Activated naive CD8-positive, alpha-beta T cell treated with anti-CD3 and anti-CD28 coated beads for 36 hours (primary cell): ENCODE measurements at places on chromosomes 3 and 15.
A peak's percentile ranks its signal among the peaks of the same experiment; 100 is the strongest.

DNA sequence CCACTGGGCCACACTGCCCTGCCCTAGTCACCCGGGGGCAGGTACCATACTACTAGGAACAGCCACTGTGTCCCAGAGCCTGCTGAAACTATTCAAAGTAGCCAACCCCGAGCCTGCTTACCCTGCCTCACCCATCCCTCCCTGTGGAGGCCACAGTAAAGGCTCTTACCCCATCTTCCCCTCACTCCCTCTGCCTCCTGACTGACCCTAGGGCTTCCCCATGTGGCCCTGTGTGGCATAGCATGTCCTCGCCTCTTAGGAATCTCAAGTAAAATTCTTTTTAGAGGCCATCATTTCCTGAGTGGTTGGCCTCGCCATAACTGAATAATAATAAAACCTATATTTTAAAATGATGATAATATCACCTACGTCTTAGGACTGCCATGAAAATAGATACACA, 112.2 kb upstream of the SLC6A11 start:
- DNase-seq: no peak

DNA sequence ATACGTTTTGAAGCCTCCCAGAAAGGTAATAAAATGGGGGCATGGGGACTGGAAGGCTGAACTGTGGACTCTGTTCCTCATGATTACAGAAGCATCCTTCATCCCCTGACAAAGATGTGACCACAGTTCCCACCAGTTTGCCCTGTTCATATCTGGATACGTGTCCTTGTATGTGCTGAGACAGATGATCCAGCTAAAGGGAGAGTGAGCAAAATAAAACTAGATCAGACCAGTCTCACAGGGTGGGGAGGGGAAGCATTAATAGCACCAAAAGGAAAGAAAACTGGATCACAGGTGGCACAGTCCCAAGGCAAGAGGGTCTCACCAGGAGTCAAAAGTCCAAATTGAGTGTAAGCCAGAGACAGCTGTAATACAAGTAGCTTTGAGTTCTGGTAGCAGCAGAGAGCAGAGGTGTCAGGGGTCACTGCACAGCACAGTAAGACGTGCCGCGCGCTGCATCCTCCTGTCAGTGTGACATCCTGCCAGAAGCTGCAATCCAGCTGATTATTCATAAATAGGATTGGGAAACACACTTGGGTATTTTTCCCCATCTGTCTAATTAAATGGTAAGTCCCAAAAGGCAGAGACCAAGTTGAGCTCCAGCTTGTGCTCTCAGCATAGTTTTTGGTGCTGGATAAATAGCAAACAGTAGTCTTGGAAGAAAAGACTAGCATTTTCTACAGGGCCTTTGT, 560.0 kb upstream of the CFAP20DC start:
- no peak for DNase-seq

DNA sequence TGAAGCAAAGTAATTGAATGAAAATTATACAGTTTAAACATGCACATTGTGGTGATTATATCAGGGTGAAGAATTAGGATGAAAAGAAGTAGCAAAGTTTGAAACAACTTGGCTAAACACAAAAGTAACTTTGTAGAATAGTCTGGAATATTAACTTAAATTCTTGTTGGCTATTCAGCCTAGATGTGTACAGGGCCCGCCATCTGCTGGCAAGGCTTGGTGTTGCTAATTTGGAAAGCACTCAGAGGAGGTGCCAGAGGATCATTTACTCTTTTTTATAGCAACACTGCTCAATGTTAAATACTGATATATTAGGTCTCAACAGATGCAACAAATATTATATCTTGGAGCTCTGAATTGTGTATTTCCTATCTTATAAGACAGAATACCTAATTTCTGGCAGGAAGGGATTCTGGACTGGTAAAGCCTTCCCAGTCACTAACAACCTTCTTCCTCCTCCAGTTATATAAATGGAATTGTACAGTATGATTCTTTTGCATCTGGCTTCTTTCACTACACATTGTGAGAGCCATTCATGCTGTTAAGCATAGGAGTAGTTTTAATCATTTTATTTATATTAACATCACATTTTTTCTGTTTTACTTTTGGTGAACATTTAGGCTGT, 36.1 kb downstream of the TTC23 start:
- DNase-seq: peak; percentile 53

- DNase-seq: no peak
These were observed 129.8 kb downstream of the PPM1L start for GRCh38 chr3:160885791-160886286.

- DNase-seq: no peak
These were observed 3.1 kb downstream of the TSPAN3 start for GRCh38 chr15:77067691-77068367.

GRCh38 chr3:164679245-164679644, 399.1 kb downstream of the SI start:
- no peak for DNase-seq

GRCh38 chr3:136994772-136995516, 37.2 kb downstream of the IL20RB start:
- DNase-seq: no peak

- DNase-seq: no peak
These were observed 85.9 kb upstream of the PLXNA1 start for GRCh38 chr3:126896968-126897367.

DNA sequence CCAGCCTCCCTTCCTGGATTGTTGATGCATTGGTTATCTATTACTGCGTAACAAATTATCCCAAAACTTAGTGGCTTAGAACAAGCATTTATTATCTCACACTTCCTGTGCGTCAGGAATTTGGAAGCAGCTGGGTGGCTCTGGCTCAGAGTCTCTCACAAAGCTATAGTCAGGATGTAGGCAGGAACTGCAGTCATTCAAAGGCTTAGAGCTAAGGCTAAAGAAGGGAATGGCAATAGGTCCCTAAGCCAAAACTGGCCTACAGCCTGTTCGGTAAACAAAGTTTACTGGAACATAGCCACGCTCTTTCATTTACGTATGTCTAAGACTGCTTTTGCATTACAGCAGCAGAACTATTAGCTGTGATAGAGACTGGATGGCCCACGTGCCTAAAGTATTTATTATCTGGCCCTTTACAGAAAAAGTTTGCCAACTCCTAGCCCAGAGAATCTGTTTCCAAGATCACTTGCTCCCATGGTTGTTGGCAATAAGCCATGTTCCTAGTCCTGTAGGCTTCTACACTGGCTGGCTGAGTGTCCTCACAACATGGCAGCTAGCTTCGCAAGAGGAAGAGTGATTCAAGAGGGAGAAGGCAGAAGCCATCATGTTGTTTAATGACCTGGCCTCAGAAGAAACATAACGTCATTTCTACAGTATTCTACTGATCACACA, 132.4 kb downstream of the SNRK start:
- DNase-seq: no peak

DNA sequence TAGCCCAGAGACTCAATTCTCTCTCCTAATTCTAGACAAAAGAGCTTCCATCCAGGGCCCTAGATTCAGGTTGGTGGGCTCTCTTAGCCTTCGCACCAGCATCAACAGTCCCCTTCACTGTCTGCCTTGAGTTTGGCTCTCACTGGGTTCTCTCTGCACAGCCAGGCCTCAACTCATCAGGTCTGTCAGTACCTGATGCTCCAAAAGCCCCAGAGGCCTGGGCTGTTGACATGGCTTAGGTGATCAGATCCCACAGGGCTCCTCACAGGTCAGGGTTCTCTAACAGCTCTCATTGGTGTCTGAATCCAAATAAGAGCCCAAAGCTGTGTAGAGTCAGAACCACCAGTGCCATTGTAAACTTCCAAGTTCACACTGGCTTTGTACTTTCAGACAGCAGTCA, 206.6 kb upstream of the PPP2R3A start:
- no peak for DNase-seq

DNA sequence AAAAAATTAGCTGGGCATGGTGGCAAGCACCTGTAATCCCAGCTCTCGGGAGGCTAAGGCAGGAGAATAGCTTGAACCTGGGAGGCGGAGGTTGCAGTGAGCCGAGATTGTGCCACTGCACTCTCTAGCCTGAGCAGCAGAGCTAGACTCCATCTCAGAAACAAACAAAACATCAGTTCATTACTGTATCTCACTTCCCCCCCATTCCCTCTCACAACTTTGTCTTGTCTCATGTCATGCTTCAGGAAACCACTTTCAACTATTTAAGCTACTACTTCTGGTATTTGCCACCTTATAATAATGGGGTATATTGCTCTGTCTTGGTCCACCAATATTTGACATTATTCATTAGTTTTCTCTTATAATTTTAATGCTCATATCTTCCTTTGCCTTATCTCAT, 26.2 kb downstream of the PIK3CA start:
- DNase-seq: no peak

- DNase-seq: no peak
These were observed 8.6 kb downstream of the IRAK2 start for GRCh38 chr3:10173095-10173925.

GRCh38 chr3:126200534-126200933, 20.1 kb upstream of the ALDH1L1 start:
- no peak for DNase-seq

DNA sequence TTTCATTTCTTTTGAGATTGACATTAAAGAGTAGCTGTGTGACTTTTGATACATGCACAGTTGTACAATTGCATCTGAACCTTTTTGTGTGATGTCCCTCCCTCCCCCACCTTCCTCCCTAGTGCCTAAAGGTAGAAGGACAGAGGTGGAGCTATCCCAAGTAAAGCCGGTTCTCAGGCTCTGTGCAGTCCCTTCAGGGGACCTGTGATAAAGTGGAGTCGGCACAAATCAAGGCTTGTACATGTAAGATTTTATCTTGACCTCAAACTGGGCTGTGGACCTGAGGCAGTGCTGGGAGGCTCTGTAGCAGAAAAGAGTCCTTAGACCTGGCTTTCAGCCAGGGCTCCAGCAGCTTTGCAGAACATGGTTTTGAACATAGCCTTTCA, 55.5 kb upstream of the CMTM7 start:
- no peak for DNase-seq

- no peak for DNase-seq
These were observed 176.3 kb downstream of the ATP10A start for GRCh38 chr15:25686780-25687179.

DNA sequence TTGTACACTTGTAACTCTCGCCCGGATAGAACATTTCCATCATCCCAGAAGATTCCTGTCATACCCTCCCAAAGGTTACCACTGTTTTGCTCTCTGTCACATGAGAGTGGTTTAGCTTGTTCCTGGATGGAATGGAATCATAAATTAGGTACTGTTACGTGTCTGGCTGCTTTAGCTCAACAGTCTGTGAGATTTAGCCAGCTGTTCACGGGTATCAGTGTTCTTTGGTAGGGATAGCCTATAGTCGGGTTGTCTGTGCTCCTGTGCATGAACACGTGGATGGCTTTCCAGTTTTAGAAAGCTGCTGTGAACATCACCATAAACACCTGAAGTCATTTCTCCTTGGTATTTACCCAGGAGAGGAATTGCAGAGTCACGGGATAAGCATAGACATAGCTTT, 58.2 kb upstream of the NR2C2 start:
- no peak for DNase-seq

DNA sequence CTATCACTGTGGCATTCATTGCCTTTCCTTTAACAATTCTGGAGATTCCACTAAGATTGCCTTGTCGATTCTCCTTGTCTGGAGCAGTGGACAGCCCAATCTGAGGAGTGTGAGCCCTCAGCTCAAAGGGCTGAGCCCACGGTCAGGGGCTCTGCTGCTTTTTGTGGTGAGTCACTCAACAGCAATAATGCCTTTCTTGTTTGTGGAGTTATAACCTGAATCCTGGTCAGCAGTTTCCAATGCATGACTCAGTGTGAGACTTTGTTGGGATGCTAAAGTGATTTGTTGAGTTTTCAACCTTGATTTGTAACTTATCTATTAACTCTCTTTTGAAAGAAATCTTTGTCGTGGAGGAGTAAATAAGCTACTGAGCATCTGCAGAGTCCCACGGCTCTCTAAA, 183.5 kb downstream of the TJP1 start:
- no peak for DNase-seq

- no peak for DNase-seq
These were observed 29.4 kb downstream of the ZXDC start for GRCh38 chr3:126446301-126446700.

DNA sequence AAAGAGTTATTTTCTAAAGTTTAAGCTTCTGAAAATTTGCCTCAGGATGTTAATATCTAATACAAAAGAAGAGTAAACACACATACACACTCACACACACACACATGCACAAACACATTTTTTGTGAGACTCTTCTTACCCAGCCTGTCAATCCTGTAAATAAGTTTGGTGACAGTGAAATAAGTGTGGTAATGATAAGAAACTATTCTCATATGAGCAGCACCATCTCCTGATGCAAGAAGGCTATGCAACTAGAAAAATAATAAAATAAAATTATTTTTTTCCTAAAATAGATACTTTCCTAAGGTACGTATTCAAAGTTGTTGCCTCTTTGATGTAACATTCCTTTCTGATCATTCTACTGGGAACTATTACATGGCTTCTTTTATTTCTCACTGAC, 155.1 kb downstream of the MECOM start:
- DNase-seq: no peak

DNA sequence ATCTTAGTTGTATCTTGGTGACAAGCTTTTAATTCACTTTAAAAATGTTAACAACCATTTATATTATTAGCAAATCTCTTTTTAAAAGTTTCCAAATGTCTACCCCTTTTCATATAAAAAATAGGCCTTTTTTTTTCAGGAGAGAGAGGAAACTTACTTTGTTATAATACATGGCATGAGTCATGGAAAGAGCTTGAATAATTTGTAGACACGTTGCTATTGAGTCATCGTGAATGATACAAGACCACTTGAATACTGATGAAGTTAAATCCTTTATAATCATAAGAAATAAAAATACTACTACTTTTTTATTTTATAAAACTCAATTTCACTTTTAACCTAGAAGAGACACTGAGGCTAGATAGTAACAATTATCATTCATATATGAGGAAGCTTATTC, 70.3 kb upstream of the BBX start:
- DNase-seq: no peak

DNA sequence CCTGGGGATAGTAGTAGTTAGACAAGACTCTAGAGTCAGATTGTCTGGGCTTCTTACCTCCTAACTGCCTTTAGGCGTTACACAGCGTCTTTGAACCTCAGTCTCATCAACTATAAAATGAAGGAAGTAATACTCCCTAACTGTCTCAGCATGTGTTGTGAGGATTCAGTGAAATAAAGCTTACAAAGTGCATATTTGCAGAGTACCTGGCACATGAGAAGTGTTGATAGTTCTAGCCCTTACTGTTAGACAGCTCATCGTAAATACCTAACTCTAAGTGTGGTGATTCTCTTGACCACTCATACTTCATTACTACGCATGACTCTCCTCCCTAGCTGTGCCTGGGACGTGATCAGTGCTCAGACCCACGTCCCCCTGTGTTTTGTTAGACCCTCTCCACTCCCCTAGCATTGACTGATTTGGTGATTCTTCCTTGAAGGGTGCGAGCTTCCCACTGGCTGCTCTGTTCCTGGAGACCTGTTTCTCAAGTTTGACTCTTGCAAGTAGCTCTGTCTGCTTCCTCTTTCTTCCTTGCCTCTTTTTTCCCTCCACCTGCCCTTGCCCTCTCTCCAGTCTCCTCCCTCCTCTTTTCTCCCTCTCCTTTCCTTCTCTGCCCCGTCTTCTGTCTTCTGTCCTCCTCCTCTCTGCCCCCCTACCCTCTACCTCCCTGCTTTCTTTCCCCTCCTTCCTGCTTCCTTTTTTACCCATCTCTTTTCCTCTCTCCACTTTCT, 124.2 kb downstream of the SLC25A26 start:
- no peak for DNase-seq

GRCh38 chr3:130748467-130748861, 1.8 kb upstream of the PIK3R4 start:
- no peak for DNase-seq
